Activated CD4-positive, alpha-beta T cell treated with anti-CD3 and anti-CD28 coated beads for 36 hours (primary cell): ENCODE measurements at places on chromosomes 2 and 18.

- DNase-seq, result no peak
These were observed 62.2 kb downstream of the ACKR3 start for GRCh38 chr2:236631856-236632291.

- no peak for DNase-seq
These were observed 167.6 kb downstream of the AFF3 start for GRCh38 chr2:99974682-99975375.

- peak; percentile 78 for DNase-seq
These were observed 74.7 kb downstream of the HNRNPLL start for GRCh38 chr2:38528008-38528442.

DNA sequence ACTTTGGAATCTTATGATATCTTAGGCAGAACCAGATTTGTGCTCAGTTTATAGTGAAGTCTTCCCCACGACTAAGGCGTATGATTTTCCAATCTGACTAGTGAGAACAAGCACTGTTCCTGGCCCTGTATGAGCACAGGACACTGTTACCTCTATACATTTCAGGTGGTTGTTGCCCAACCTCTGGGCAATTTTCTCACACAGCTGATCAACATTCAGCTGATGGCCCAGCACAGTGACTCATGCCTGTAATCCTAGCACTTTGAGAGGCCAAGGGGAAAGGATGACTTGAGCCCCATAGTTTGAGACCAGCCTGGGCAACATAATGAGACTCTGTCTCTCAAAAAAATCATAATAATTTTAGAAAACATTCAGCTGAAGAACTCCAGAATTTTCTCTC lies 119.5 kb downstream of the ASXL3 start:
- DNase-seq, result no peak

DNA sequence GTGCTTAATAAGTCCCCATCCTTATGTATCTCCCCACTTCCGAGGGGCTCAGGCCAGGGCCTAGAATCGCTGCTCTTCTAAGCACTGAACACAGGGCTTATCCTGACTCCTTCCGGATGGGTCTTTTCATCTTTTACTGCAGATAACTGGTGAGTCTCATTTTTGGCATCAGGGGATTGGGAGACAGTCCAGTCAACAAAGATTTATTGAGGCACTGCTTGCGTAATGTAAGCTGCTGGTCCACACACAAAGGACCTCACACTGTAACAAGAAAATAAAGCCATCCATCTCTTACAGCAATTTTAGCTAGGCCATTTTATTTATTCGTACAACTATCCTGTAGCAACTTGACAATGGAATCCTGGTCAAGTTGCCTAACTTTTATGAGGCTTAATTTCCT lies 600.5 kb downstream of the CNTNAP5 start:
- DNase-seq, result no peak

DNA sequence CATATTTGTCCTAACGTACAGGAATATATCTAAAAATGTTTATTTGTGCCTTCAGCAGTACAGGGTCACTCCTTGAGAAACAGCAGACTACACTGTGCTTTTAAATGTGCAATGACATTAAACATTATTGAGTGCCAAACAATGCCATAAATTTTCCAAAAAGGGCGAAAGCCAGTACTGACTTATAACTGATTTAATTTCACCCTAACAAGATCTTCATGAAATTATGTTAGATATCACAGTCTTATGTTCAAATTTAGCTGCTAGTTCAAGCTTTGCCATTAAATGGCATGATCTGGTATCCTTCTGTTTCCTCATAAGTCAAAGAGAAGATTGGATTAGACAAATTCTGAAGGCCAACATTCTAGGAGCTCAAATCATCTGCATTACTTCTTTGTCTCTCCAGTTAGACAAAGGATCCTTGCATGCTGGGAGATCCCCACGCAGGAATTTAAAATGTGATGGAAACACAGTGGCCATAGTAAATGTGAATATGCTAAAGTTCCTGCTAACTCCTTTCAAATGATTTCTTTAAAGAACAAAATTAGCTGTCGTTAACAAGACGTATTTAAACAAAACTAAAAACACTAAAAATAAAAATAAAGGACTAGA lies 129.3 kb upstream of the STON1 start:
- DNase-seq, result no peak

DNA sequence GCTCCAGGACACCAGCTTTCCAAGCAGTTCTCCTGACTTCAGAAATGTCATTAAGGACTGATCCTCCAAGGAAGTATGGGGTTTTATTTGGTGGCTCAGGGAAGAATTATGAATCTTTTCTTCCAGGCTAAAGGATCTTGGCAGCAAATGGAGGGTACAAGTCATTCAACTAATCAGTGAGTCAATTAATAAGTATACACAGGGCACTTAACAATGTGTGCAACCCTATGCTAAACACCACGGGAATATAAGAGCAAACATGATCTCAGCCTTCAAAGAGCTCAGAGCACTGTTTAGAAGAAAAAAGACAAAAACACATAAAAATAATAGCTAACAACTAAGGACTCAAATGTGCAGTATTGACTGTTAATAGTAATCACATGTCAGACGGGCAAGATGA lies 234.5 kb downstream of the SETBP1 start:
- DNase-seq, result no peak

DNA sequence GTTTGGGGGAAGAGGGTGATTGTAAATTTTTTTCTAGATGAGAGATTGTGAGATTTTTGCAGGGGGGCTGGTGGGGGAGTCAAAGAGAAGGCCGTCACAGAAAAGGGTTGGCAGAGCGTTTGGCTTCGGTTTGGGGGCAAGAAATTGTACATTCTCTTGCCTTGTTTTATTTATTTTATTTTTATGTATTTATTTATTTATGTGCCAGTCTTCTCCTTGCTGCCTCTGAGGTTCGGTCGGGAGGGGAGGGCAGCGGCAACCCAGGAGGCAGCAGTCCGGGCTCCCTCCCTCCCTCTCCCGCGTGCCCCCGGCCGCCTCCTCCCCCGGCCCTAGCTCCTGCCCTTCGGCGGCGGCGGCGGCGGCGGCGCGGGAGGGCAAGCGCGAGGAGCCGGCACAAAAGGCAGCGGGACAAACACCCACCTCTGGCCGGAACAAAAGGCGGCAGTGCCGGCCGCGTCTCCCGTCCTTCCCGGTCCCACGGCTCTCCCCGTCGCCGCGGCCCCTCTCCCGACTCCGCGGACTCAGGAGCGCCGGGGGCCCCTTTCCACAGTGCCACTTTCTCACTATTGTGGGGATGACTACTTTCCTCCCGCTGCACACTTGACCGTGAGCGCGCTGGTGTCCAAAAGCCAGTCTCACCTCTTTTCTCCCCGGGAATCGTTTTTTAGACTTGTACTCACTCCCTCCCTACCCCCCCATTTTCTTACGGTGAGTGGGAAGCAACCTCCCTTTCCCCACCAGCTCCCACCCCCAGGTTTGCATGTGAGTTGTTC lies 1.2 kb downstream of the BCL11A start:
- DNase-seq, result peak; percentile 33

DNA sequence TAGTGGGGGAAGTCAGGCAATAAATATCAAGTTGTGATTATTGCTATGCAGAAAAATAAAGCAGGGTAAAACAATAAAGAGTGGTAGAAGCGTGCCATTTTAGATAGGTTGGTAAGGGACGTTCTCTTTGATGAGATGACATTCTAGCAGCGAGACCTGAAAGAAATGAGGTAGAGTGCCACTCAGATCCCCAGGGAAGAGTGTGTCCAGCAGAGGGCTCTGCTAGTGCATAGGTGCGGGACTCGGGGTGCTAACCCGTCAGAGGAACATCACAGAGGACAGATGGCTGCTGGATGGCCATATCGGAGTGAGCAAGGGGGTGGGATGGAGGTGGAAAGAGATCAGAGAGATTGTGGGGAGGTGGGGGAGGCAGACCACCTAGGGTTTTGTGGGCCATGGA lies 16.3 kb upstream of the GTF2A1L start:
- peak; percentile 38 for DNase-seq

GRCh38 chr18:36568487-36568886 lies 260.3 kb downstream of the TPGS2 start:
- no peak for DNase-seq

- no peak for DNase-seq
These were observed 156.3 kb upstream of the HS6ST1 start for GRCh38 chr2:128474962-128475361.

- no peak for DNase-seq
These were observed 72.9 kb upstream of the PARD3B start for GRCh38 chr2:204472375-204472774.
